ENCODE measurements at places on chromosomes 7 and 10. TPM values are rescaled to one million over a fixed set of nuclear protein-coding genes. Genes with fewer than 3 reads are reported as not detected.
A peak's percentile ranks its signal among the peaks of the same experiment; 100 is the strongest.

DNA sequence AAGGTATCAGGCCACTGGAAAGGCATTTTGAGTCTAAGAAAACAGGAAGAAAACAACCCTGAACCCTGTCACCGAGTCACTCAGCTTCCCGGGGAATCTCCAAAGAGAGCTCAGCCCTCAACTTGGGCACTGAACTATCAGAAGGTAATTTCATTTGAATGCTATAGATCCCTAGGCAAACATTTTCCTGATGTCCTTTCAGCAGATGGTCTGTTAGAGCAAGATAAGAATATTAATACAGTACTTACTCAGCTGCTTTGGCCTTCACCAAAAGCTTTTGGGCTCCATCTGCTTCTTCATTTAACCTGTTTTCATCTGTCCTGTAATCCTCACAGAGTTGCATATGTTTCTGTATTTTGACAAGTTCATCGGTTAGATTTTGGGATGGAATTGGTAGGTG, 34.2 kb upstream of the LAMB1 start:
- H3K4me1 ChIP-seq = peaks cover 40% of the 10 kb centered on the region
- H3K4me3 ChIP-seq = no peak overlapping the region
- H3K27ac ChIP-seq = no peak overlapping the region
- H3K36me3 ChIP-seq = no peaks in the 10 kb centered on the region

The PILRA gene
- total RNA-seq = 0.13 TPM

The CFAP46 gene
- 0.84 TPM for total RNA-seq

The RADIL gene
- 0.52 TPM for total RNA-seq

The SPRN gene
- total RNA-seq = not detected

- no peaks in the 10 kb centered on the region for H3K36me3 ChIP-seq
- H3K4me3 ChIP-seq = no peak overlapping the region
- no peaks in the 10 kb centered on the region for H3K27me3 ChIP-seq
- H3K27ac ChIP-seq = no peak overlapping the region
- no peak for DNase-seq
Observed at GRCh38 chr7:136293272-136293671, 316.1 kb upstream of the MTPN start.

GRCh38 chr7:45136106-45137060, 21.2 kb upstream of the RAMP3 start:
- H3K4me3 ChIP-seq = no peak overlapping the region
- H3K4me1 ChIP-seq = 0 out of 2 replicates have a peak, but pooled peaks cover 4% of the 10 kb centered on the region
- no peaks in the 10 kb centered on the region for H3K36me3 ChIP-seq
- H3K27ac ChIP-seq = no peak overlapping the region
- H3K27me3 ChIP-seq = peaks cover 11% of the 10 kb centered on the region

GRCh38 chr7:94240902-94241301, 153.8 kb upstream of the COL1A2 start:
- no peaks in the 10 kb centered on the region for H3K36me3 ChIP-seq
- no peak overlapping the region for H3K4me3 ChIP-seq
- no peak for DNase-seq
- no peak overlapping the region for H3K27ac ChIP-seq

- H3K27ac ChIP-seq = no peak overlapping the region
- no peaks in the 10 kb centered on the region for H3K36me3 ChIP-seq
Observed at GRCh38 chr7:155289107-155289506, 8.6 kb upstream of the INSIG1 start.

The CACNB2 gene
- not detected for total RNA-seq

The CALML3 gene
- not detected for total RNA-seq

The GLUD1 gene
- 798 TPM for total RNA-seq

- H3K4me1 ChIP-seq = no peaks in the 10 kb centered on the region
- peaks cover 2% of the 10 kb centered on the region for H3K27me3 ChIP-seq
- no peaks in the 10 kb centered on the region for H3K36me3 ChIP-seq
- no peak overlapping the region for H3K4me3 ChIP-seq
- H3K27ac ChIP-seq = no peak overlapping the region
Observed at GRCh38 chr10:7378602-7379403, 32.0 kb downstream of the SFMBT2 start.

DNA sequence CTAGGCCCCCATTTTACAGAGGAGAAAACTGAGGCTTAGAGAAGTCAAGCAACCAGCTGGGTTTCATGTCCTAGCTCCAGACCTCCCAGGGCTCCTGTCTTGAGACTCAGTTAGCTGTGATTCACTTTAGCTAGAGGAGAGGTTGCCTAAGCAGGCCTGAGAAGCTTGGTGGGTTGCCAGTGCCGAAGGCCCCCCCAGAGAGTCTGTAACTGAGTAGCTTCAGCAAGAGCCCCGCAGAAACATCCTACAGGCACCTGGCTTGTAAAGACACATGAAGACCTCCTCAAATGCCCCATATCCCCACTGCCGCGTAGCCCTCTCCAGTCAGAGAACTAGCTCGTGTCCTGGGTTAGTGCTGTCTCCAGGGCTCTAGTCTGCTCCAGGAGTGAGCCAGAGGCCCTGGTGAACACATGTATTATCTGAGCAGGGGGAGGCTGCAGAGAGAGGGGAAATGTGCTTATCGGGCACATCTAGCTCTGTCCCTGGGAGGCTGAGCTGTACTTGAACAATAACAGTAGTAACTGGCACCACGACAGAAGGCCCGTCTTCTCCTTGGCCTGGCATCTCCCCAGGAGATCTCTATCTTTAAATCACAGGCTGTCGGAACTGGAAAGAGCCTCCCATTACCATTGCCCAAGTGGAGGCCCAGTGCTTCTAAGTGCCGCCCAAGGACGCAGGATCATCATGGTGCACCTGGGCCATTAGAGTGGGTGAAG, 28.9 kb downstream of the UNC5B start:
- H3K4me3 ChIP-seq = no peak overlapping the region
- DNase-seq = no peak
- H3K4me1 ChIP-seq = no peaks in the 10 kb centered on the region
- H3K36me3 ChIP-seq = no peaks in the 10 kb centered on the region

The INA gene
- 0.04 TPM for total RNA-seq

The AKR1C4 gene
- 0.28 TPM for total RNA-seq

GRCh38 chr7:1931256-1931950, 261.3 kb downstream of the ELFN1 start:
- H3K4me1 ChIP-seq = no peaks in the 10 kb centered on the region
- no peak overlapping the region for H3K27ac ChIP-seq
- no peak for DNase-seq
- H3K4me3 ChIP-seq = no peak overlapping the region
- no peaks in the 10 kb centered on the region for H3K27me3 ChIP-seq

GRCh38 chr10:47306387-47307210, 6.6 kb downstream of the GDF10 start:
- no peak overlapping the region for H3K4me3 ChIP-seq
- H3K27ac ChIP-seq = no peak overlapping the region
- no peaks in the 10 kb centered on the region for H3K36me3 ChIP-seq
- H3K4me1 ChIP-seq = no peaks in the 10 kb centered on the region
- DNase-seq = no peak

The RPEL1 gene
- total RNA-seq = 0.10 TPM

GRCh38 chr10:69567920-69568319, 5.3 kb downstream of the NEUROG3 start:
- H3K36me3 ChIP-seq = no peaks in the 10 kb centered on the region
- H3K27me3 ChIP-seq = peaks cover 6% of the 10 kb centered on the region
- no peak overlapping the region for H3K4me3 ChIP-seq
- peak; percentile 6 for DNase-seq
- no peak overlapping the region for H3K27ac ChIP-seq

GRCh38 chr7:55895021-55895420, 7.8 kb downstream of the ZNF713 start:
- H3K4me3 ChIP-seq = no peak overlapping the region
- H3K27ac ChIP-seq = no peak overlapping the region
- H3K36me3 ChIP-seq = no peaks in the 10 kb centered on the region
- peaks cover 7% of the 10 kb centered on the region for H3K4me1 ChIP-seq
- no peak for DNase-seq

- no peak overlapping the region for H3K27ac ChIP-seq
- no peaks in the 10 kb centered on the region for H3K4me1 ChIP-seq
- no peak overlapping the region for H3K4me3 ChIP-seq
- no peaks in the 10 kb centered on the region for H3K36me3 ChIP-seq
- no peak for DNase-seq
Observed at GRCh38 chr7:69966766-69967591, 368.7 kb downstream of the AUTS2 start.

The NEBL gene
- total RNA-seq = not detected

The PAPOLB gene
- not detected for total RNA-seq

DNA sequence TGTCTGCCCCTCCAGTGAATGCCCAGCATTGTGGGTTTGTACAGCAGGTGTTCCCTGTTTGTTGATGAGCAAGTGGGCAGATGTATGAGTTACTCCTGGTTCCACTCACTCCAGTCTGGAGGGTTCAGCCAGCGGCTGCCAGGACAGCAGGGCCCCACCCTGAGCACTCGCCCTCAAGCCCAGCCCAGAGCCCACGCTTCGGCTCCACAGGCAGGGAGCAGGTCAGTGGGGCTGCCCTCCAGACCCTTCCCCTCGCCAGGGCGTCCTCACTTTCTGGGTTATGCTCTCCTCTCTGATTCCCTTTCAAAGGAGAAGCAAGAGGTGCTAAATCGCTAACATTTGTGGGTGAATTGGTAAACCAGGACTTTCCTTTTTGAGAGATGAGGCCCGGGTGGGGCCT, 4.8 kb upstream of the VIPR2 start:
- peaks cover 33% of the 10 kb centered on the region for H3K27me3 ChIP-seq
- no peak overlapping the region for H3K4me3 ChIP-seq
- H3K27ac ChIP-seq = no peak overlapping the region

The JAKMIP3 gene
- total RNA-seq = 0.04 TPM

DNA sequence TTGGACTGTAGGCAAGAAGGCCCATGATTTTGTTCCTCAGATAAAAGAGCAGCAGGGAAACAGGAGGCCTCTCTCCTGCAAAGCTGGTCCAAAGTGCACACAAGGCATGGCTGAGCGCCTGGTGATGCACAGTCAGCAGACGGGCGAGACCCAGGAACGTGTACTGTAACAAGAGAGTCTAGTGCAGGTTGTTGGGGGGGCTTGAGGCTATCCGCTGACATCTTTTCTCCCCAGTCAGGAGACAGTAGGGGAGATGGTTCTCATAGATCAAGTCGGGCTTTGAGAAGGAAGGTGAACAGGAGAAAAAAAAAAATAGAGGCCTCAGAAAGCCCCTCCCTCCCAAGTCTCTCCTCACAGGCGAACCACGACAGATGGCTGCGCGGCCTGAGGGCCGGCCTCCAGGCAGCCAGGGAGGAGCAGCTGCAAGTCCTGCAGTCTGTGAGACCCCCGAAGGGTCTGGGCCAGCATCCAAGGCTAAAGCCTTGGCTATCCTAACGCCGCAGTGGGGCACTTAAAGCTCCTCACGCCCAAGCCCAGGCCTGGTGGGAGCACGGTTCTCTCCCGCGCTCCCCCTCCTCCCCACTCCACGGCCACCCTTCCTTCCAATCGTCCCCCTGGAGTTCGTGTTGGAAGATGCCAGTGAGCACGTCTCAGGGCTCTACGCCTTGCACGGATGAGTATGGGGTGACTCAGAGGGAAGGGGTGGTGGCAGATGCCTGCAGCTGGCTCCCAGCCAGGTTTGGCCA, 68.3 kb downstream of the PRKAG2 start:
- no peak overlapping the region for H3K27ac ChIP-seq
- peaks cover 15% of the 10 kb centered on the region for H3K4me1 ChIP-seq
- H3K36me3 ChIP-seq = no peaks in the 10 kb centered on the region
- peak; percentile 66 for DNase-seq
- no peak overlapping the region for H3K4me3 ChIP-seq

GRCh38 chr10:22410394-22410793, 65.1 kb downstream of the SPAG6 start:
- no peaks in the 10 kb centered on the region for H3K36me3 ChIP-seq
- H3K27ac ChIP-seq = no peak overlapping the region
- DNase-seq = no peak
- H3K27me3 ChIP-seq = peaks cover 7% of the 10 kb centered on the region

The PDK4 gene
- not detected for total RNA-seq

DNA sequence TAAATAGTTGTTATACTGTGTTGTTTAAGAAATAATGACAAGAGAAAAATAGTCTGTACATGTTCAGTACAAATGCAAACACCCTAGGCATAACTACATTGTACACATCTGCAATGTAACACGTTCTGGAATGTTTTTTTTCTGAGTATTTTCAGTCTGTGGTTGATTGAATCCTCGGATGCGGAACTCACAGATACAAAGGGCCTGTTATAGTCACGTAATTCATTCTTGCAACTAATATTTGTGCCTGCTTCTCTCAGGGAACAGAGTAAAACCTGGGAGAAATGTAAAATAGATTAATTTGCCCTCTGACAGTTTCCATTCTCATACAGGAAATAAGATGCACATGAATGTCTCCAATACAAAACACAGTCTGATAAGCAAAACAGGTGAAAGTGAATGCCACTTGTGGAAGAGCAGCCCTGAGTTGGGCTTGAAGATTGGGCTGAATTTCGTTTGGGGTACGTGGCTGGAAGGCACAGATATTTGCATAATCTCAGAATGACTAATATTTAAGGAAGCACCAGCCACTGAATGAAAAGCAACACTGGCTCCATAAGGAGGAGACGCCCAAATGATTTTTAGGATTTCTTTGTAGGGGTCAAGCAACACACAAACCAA, 19.1 kb downstream of the DENND2A start:
- H3K27ac ChIP-seq = no peak overlapping the region
- H3K36me3 ChIP-seq = no peaks in the 10 kb centered on the region
- no peak overlapping the region for H3K4me3 ChIP-seq
- no peak for DNase-seq
- H3K4me1 ChIP-seq = peaks cover 8% of the 10 kb centered on the region

GRCh38 chr10:49099046-49099445, 16.3 kb downstream of the VSTM4 start:
- no peak for DNase-seq
- no peaks in the 10 kb centered on the region for H3K36me3 ChIP-seq
- H3K4me3 ChIP-seq = no peak overlapping the region
- no peaks in the 10 kb centered on the region for H3K4me1 ChIP-seq
- H3K27me3 ChIP-seq = no peaks in the 10 kb centered on the region

GRCh38 chr7:124032369-124033094, at the start of gene TMEM229A:
TMEM229A (minus strand) TSS chr7:124033067; CDS start chr7:124033003, 64 bp downstream.
- H3K4me3 ChIP-seq = peak within 1 kb of the TSS; percentile 58
- no peak for DNase-seq
- no peak within 1 kb of the TSS for H3K27ac ChIP-seq
- H3K36me3 ChIP-seq = no peaks in the 10 kb centered on the region
- H3K27me3 ChIP-seq = peaks cover 13% of the 10 kb centered on the region

The TMEM196 gene
- total RNA-seq = not detected

GRCh38 chr7:105807448-105807762, 69.0 kb downstream of the ATXN7L1 start:
- H3K4me1 ChIP-seq = peaks cover 35% of the 10 kb centered on the region
- no peak overlapping the region for H3K4me3 ChIP-seq
- no peak overlapping the region for H3K27ac ChIP-seq
- H3K27me3 ChIP-seq = no peaks in the 10 kb centered on the region
- no peak for DNase-seq

GRCh38 chr7:92987095-92987494, 130.7 kb downstream of the SAMD9 start:
- no peak overlapping the region for H3K4me3 ChIP-seq
- no peaks in the 10 kb centered on the region for H3K4me1 ChIP-seq
- H3K27ac ChIP-seq = no peak overlapping the region
- no peaks in the 10 kb centered on the region for H3K36me3 ChIP-seq
- DNase-seq = no peak

DNA sequence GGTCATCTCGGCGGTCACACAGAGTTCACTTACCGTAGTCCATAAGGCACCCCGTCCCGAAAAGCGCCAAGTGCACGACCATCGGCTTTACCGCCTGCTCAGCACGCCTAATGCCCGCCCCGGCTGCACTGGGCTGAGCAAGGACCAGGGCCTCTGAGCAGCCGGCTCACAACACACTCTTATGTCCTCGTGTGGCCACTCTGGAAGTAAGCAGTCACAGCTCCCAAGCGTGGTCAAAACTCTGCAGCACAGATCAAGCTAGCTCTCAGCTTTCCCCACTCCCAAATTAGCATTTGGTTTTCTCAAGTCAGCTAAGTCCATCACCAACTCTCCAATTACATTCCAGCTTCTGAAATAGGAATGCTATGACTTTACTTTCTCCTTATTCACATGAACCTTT, 57.7 kb downstream of the MAD1L1 start:
- H3K4me3 ChIP-seq = no peak overlapping the region
- H3K4me1 ChIP-seq = peaks cover 41% of the 10 kb centered on the region
- DNase-seq = no peak
- peaks cover 2% of the 10 kb centered on the region for H3K36me3 ChIP-seq

The PLEKHA1 gene
- 30.8 TPM for total RNA-seq
